ENCODE measurements at places on chromosomes 3 and 15. TPM values are rescaled to one million over a fixed set of nuclear protein-coding genes. Genes with fewer than 3 reads are reported as not detected.

Gene RBMS3
- 39.9 TPM for total RNA-seq

Gene SCN11A
- total RNA-seq = 0.82 TPM

- no peaks in the 10 kb centered on the region for H3K4me1 ChIP-seq
- no peak overlapping the region for H3K4me3 ChIP-seq
- H3K27me3 ChIP-seq = no peaks in the 10 kb centered on the region
- no peak for DNase-seq
These were observed 50.7 kb downstream of the PROS1 start for GRCh38 chr3:93923006-93923405.

DNA sequence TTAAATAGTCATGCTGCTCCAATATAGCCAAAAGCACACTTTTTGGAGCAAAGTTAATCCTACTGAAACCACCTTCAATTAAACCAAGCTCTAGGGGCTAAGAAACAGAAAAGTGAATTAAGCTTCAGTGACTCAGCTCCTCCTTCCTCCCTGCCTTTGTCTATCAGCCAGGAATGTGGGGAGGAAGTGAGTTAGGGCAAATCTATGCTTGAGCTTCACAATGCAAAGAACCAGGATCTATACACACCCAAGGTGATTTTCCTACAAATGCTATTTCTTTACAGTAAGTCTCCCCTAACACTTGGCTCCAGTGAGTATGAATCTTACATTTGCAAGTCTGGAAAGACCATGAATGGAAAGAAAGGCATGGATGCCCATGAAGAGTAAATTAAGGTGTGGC lies 212.1 kb downstream of the P3H2 start:
- H3K27me3 ChIP-seq = no peaks in the 10 kb centered on the region
- H3K27ac ChIP-seq = no peak overlapping the region
- no peaks in the 10 kb centered on the region for H3K4me1 ChIP-seq
- DNase-seq = no peak

DNA sequence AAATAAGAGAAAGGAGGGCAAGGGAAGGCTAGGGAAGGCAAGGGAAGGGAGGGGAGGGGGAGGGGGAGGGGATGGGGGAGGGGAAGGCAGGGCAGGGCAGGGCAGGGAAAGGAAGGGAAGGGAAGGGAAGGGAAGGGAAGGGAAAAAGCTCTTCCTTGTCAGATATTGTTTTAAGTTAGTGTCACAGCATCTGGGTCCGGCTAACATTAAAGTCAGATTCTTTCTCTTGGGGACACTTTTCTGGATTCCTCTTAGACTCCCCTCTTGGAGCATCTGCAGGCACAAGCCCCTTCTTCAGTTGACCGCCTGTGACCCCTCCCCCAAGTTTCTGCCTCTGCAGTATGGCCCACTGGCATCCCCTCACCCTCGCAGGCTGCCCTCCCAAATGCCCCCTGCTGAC lies 26.0 kb downstream of the BFSP2 start:
- no peak for DNase-seq
- H3K27me3 ChIP-seq = no peaks in the 10 kb centered on the region
- no peaks in the 10 kb centered on the region for H3K36me3 ChIP-seq
- H3K4me1 ChIP-seq = peaks cover 5% of the 10 kb centered on the region
- no peak overlapping the region for H3K4me3 ChIP-seq

Gene MOBP
- total RNA-seq = not detected

Gene CGNL1
- 3.9 TPM for total RNA-seq

DNA sequence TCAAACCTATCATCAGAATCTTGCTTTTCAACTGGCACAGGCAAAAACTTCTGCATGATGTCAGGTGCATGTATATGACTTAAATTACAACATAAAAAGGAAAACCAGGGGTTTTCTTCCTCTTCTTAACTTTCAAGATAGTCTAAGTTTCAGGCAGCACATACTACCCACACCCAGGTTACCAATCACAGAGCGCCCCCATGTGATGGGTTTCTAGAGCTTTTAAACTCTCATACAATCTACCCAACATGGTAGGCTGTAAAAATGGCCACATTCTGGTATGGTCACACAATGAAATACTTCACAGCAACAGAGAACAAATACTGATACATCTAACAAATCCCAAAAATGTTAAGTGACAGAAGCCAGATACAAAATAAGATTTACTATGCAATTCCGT lies 7.4 kb downstream of the MESD start:
- no peaks in the 10 kb centered on the region for H3K27me3 ChIP-seq
- no peak overlapping the region for H3K27ac ChIP-seq
- no peak for DNase-seq
- H3K4me3 ChIP-seq = no peak overlapping the region
- peaks cover 8% of the 10 kb centered on the region for H3K36me3 ChIP-seq

Gene FAM81A
- total RNA-seq = 4.7 TPM

Gene CFAP161
- 2.1 TPM for total RNA-seq

GRCh38 chr15:57444877-57445513 lies 68.7 kb downstream of the CGNL1 start:
- H3K36me3 ChIP-seq = no peaks in the 10 kb centered on the region
- no peak overlapping the region for H3K27ac ChIP-seq
- no peak for DNase-seq

DNA sequence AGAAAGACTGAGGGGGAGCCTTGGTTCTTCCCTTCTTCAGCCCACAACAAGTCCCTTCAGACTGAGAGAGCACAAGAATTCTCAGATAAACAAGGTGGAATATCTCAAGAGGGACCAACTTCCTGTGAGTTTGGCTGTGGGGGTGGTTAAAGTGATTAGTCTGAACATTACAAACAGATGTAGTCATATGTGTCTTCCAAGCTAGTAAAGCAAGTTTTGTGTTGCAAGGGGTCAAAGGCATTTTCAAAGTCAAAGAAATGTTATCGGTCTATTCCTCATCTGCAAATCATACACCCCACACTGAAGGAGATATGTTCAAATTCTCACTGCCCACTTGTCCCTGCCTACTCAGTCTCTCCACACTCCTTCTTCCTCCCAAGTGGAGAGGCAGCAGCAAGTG lies 242.5 kb downstream of the FAM43A start:
- no peak overlapping the region for H3K4me3 ChIP-seq
- no peaks in the 10 kb centered on the region for H3K4me1 ChIP-seq
- no peak for DNase-seq

Gene CSK
- 13.6 TPM for total RNA-seq

- no peaks in the 10 kb centered on the region for H3K27me3 ChIP-seq
- peak overlapping the region; percentile 93 for H3K27ac ChIP-seq
- peak overlapping the region; percentile 57 for H3K4me3 ChIP-seq
- no peaks in the 10 kb centered on the region for H3K36me3 ChIP-seq
These were observed 100.6 kb upstream of the IGF1R start for GRCh38 chr15:98547741-98548138.

- no peaks in the 10 kb centered on the region for H3K4me1 ChIP-seq
- H3K27me3 ChIP-seq = peaks cover 31% of the 10 kb centered on the region
- H3K36me3 ChIP-seq = no peaks in the 10 kb centered on the region
- H3K27ac ChIP-seq = no peak overlapping the region
- H3K4me3 ChIP-seq = no peak overlapping the region
These were observed 17.7 kb downstream of the PRR23E start for GRCh38 chr3:127210654-127210943.

Data from sigmoid colon (tissue), 7 donors.